T-helper 17 cell (primary cell): ENCODE measurements at places on chromosomes 1 and 21.

- DNase-seq, result no peak
Observed at GRCh38 chr1:236534151-236534651, 10.4 kb downstream of the LGALS8 start.

- no peak for DNase-seq
Observed at GRCh38 chr1:220044678-220045355, 1.5 kb downstream of the EPRS1 start.

- no peak for DNase-seq
Observed at GRCh38 chr1:184329245-184329953, 57.4 kb upstream of the C1orf21 start.

GRCh38 chr1:112797224-112797623 lies 82.1 kb upstream of the PPM1J start:
- DNase-seq, result no peak
